ENCODE measurements at places on chromosomes 6 and 20.

GRCh38 chr6:144896871-144897270, 611.7 kb downstream of the UTRN start:
- no peak for DNase-seq

DNA sequence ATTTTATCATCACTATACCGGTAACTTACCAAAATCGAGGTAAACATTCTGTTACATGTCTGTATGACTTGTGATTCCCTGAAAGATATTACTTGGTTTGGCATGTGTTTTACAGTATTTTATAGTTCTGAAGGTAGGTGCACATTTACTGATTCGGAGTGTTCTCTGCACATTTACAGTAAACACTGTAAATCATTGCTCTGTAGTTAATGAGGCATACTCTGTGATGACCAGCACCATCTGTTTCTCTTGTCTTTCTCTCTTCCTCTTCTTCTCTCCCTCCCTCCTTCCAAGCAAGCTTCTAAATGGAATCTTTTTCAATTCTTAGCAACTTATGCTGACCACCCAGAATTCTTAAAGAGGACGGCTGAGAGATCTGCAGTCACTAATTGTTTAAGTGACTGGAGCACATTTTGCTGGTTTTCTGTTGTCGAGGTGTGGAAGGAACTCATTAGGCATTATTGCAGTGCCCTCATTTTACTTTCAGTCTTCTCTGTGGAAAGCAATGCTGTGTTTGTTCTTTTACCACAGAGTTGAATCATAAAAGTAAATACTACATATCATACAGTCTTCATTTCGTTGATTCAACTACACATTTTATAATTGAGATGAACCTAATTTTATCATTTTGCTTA, 126.5 kb downstream of the UTRN start:
- no peak for DNase-seq

GRCh38 chr6:33407132-33407718, 3.6 kb upstream of the PHF1 start:
- DNase-seq: no peak

GRCh38 chr6:170448317-170448716, 104.8 kb downstream of the PSMB1 start:
- DNase-seq: no peak

DNA sequence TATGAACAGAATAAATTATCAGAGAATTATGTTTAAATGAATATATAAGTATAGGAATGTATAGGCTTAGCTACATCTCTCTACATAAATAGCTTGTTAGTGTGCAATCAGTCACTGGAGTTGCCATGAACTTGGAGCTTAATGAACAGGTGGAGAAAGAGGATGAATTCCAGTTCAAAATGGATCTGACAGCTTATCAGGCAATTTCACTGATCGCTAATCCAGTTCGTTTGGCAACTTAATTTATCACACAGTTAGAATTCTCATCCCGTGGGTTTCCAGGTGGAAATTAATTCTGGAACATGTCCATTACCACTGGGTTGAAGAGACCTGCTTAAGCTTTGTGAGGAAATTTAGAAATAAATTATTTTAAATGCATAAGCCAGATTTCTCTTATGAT, 118.1 kb downstream of the MACROD2 start:
- DNase-seq: no peak

GRCh38 chr6:3389390-3390167, 67.3 kb downstream of the SLC22A23 start:
- peak; percentile 21 for DNase-seq

- DNase-seq: no peak
Measured at GRCh38 chr6:109091314-109092024, 3.2 kb downstream of the SESN1 start.

- DNase-seq: no peak
Measured at GRCh38 chr20:25408170-25408547, 686 bp downstream of the GINS1 start.
